ENCODE measurements at places on chromosomes 13 and 19.

DNA sequence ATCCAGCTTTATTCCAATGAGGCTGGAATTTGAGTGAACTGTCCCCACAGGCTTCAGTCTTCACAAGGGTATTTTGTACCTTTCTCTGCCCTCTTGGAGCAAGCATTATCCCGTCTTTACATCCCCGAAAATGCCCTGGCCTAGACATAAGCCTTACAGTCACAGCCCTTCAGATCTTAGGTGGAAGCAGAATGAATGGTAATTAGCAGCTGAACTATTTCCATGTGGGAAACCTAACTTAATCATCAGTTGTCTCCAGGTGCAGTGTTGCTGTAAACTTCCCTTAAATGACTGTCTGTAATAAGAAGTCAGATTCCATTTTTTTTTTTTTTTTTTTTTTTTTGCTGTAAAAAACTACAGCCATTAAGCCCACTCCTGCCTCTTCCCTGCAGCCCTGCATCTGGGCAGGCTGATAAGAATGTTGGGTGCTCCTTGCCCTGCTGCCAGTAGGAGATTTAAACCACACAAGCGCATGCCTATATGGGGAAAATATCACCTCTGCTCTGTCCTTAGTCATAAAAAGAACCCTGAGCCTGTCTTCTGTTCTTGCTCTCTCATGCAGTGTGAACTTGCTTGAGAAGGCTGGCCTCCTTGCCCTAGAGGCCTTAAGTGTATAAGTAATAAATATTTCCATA, 426.8 kb upstream of the SLITRK5 start:
- no peak for DNase-seq

DNA sequence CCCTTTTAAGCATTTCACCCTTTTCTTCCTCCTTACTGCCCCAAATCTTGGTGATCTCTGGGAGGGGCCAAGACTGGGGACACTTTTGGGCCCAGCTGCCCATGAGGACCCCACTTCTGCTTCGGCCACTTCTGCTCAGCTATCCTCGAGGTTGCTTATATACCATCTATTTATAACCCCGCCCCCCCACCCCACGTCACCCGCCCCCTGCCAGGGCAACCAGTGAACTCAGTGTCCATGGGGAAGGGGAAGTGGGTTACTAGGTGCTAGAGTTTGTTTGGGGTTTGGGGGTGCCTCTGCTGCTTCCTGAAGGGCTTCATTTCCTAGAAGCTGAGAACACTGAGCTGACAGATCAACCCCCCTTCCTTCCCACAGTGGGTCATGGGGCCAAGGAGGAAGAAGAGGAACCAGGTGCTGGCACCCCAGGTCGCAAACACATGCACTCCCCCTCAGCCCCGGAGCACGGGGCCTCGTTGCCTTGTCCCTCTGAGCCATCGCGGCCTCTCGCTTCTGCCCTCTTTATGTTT, 6.1 kb upstream of the ADGRE5 start:
- DNase-seq = no peak

- no peak for DNase-seq
Observed at GRCh38 chr13:99731747-99732146, 230.5 kb downstream of the TM9SF2 start.

- no peak for DNase-seq
Observed at GRCh38 chr13:113914333-113915011, 50.6 kb upstream of the GAS6 start.

GRCh38 chr13:109481040-109481439, 305.3 kb downstream of the IRS2 start:
- no peak for DNase-seq

DNA sequence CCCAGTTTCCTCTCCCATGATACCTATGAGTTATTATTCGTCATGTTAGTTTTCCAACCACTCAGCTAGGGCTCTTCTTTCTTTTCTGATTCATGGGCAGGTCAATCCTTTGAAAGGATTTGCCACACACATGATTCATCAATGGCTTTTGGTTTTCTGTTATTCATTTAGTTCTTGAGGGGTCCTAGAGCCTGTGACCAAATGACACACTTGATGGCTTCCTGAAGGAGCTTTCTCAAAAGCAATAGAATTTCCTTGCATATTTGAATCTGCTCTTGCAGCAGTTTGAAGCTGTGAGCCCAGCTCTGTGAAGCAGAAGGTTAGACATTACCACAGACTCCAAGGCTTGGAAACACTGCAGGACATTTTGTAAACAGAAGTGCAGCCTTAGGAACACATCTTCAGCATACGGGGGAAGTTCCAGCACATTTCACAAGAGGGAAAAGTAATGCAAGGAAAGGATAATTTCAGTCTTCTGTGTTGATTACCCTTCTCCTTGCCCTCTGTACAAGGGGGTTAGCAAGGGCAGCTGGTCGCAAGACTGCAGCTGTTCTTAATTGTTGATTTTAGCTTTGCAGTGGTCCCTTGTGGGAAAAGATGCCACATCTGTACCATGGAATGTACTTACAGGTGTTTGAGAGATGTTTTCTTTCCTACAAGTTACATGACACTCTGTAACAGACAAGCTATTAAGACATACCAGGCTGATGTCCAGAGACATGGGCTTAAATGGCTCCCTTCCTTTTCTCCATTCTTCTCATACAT, 338.6 kb downstream of the KCNRG start:
- DNase-seq = no peak

- no peak for DNase-seq
Observed at GRCh38 chr13:46926916-46927590, 30.2 kb upstream of the HTR2A start.

- no peak for DNase-seq
Observed at GRCh38 chr19:1704339-1704738, 49.0 kb upstream of the ONECUT3 start.

- no peak for DNase-seq
Observed at GRCh38 chr13:39803156-39803555, 147.7 kb downstream of the COG6 start.

DNA sequence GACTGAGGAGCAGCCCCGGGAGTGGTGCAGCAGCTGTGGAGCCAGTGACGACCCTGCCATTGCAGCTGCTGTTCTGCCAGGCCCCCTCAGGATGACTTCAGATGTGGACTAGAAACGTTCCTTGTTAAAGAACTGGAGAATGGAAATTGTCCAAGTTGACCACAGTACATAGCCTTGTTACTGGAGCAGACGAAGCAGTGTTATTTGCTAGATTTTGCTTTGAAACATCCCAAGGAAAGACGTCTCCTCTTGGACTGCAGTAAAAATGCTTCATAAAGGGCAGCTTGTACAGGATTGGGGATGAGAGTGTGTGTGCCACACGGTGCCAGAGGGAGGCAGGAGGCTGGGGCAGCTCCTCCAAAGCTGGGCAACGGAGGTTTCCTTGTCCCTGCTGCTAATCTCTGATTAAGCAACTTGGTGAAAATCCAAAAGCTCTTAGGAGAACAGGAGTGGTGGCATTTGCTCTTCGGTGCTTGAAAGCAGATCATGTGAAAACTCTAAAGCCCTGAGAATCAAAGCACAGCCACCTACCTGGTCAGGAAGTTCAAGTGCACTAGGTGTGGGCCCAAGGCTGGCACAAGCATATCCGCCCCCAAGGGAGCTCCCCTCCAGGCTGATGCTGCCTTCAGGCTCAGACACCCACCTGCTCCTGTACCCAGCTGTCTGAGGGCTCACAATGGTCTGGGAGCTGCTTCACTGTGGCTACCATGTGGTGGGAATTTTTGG, 34.5 kb downstream of the SHISA2 start:
- DNase-seq = no peak

- DNase-seq = no peak
Observed at GRCh38 chr13:103568314-103568713, 502.1 kb upstream of the SLC10A2 start.

- DNase-seq = no peak
Observed at GRCh38 chr13:48162217-48162616, 67.3 kb upstream of the MED4 start.

GRCh38 chr19:50190439-50190891, 13.0 kb upstream of the MYH14 start:
- no peak for DNase-seq

- DNase-seq = no peak
Observed at GRCh38 chr19:16244091-16244490, 46.4 kb downstream of the AP1M1 start.

DNA sequence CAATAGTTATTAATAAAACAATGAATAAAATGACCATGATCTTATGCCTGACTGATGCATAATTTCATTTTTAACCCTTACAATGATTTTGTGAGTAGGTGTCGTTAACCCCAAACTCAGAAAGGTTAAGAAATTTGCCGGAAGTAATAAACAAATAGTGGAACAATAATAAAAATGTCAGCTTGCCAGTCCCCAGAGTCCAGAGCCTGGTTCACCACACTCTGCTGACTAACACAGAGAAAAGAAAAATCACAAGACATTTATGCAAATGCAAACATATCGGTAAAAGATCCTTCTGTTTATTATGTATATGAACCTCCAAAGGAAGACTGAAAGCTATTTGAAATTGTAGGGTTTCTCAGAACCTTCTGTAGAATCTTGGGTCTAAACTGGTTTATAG, 563.7 kb downstream of the EFNB2 start:
- no peak for DNase-seq

GRCh38 chr13:46748300-46748699, 48.7 kb downstream of the ESD start:
- no peak for DNase-seq

DNA sequence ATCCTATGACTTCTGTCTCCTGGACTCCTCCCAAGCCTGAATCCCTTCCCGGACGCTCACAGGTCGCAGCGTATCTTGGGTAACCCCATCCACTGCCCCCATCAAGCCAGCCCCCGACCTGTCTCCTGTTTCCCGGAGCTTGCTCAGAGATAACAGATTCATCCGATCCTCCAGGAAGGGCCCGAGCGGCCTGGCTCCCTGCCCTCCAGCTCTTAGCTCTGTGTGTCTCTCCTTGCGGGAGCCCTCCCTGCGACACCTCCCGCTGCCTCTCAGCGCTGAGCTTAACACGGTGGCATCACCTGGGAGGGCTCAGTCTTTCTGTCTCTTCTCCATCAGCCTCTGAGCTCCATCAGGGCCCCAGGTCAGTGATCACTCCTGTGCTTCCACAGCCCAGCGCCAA, 4.3 kb upstream of the TMEM255B start:
- DNase-seq = no peak

GRCh38 chr13:70034286-70034685, 73.3 kb upstream of the ATXN8OS start:
- no peak for DNase-seq

GRCh38 chr19:55544776-55545439, 435 bp downstream of the SBK3 start:
- no peak for DNase-seq

GRCh38 chr13:99403458-99403971, 96.3 kb upstream of the GPR183 start:
- no peak for DNase-seq

DNA sequence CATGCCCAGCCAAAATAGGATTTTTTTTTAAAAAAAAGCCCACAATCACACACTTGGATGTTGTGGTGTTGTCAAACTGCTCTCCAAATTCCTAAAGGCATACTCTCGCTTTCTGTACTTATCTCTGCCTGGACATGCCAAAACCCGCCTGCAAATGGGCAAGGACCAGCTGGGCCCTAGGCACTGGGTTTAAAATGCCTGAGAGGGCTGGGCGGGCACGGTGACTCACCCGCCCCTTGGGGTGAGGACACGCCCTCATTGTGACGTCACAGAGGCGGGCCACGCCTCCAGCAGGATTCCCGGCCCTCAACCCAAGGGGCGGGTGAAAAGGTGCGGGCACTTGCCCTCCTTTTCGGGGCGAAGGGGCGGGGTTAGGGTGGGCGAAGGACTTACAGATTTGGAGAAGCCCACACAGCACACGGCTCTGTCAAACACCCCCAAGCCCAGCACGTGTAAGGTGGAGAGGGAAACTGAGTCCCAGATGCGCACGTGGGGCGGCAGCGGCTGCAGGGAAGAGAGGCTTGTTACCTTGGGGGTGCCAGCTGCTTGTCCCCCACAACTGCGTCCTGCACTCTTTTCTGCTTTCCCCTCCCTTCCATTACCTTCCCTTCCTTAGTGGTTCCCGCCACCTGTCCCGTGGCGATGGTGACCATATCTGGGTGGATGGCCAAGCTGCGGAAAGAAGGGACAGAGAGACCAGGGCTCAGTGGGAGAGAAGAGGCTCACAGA, 6.6 kb downstream of the EML2 start:
- DNase-seq = peak; percentile 52

DNA sequence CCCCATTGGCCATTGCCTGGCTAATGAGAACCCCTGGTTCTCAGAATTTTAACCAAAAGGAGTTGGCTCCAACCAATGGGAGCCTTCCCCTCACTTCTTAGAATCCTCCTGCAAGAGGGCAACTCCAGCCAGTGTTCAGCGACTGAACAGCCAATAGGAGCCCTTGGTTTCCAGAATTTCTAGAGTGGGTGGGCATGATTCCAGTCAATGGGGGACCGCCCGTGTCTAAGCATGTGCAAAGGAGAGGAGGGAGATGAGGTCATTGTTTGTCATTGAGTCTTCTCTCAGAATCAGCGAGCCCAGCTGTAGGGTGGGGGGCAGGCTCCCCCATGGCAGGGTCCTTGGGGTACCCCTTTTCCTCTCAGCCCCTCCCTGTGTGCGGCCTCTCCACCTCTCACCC, 9.5 kb upstream of the SWSAP1 start:
- no peak for DNase-seq

GRCh38 chr13:83286737-83287136, 595.5 kb downstream of the SLITRK1 start:
- no peak for DNase-seq

GRCh38 chr13:34465423-34465922, 476.6 kb upstream of the NBEA start:
- DNase-seq = no peak

DNA sequence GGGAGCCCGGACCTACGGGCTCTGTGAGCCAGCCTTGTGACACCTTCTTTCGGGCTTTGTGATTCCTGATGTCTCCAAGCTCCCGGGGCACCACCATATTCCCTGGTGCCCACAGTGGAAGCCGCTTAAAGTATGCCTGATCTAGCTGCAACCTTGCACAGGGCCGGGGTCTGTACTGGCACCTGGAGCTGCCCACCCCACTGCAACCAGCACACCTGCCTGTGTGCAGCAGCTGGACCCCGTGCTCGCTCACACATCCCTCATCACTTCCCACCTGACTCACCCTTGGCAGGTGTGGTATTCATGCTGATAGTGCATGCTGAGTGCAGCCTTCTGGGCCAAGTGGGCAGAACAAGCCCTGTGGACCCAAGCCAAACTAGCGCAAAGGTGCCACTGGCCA, 1981.1 kb upstream of the PCDH20 start:
- no peak for DNase-seq

DNA sequence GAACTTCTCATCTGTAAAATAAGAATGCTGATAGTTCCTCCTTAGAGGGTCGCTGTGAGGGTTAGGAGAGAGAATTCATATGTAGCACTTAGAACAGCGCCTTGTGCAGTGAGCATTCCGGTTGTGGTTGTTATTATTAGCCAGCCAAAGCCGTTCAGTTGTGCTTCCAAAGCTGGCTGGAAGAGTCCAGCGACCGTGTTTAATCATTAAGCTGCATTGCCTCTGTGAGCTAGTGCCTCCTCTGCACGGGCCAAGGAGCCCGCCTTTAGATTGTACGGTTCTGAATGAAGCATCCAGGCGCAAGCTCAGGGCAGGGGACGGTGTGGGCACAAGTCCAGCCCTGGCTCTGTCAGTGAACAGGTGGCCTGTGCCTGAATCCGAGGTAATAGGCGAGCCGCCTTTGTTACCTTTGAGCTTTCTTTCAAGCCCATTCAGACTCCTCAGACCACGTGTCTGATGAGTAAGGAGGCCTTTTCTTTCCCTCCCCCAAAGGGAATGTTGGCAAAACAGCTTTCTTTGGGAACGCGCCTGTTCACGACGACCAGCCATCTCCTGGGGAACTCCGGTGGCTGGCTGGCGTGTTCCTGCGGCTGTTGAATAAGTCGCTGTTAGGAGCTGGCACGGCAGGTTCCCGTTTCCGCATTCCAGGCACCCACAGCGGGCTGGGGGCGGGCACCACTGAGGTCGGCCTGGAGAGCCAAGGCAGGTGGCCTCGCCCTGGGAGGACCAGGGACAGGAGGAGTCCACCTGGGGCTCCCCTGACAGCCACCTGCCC, 25.1 kb downstream of the SIPA1L3 start:
- DNase-seq = peak; percentile 62
